ENCODE measurements at places on chromosomes 5 and 9.

DNA sequence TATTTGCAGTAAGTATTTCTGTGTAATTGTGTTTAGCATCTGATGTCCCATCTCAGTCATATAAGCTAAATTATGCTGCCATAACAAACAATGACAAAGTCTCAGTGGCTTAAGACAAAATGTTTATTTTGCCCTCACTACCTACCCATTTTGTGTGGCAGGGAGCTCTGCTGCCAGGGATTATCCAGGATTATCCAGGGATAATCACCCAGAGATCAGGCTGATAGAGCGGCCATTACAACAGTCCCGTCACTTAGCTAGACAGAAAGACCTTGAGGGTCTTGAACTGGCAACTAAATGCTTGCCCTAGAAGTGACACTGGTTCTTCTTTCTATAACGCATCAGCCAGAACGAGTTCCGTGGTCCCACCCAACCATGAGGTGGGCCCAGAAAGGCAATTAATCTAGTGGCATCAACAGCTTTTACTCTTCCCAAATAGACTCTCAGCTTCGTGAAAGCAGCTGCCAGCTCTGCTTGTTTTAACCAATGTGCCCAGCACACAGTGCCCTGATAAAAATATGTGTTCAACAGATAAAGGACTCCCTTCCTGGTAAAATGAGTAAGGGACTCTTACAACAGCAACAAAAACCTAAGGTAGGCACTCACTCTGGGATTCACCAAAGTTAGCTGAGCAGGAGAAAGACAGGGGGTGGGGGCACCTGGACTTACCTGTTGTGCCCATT, 22.8 kb downstream of the CCDC69 start:
- no peak for DNase-seq

DNA sequence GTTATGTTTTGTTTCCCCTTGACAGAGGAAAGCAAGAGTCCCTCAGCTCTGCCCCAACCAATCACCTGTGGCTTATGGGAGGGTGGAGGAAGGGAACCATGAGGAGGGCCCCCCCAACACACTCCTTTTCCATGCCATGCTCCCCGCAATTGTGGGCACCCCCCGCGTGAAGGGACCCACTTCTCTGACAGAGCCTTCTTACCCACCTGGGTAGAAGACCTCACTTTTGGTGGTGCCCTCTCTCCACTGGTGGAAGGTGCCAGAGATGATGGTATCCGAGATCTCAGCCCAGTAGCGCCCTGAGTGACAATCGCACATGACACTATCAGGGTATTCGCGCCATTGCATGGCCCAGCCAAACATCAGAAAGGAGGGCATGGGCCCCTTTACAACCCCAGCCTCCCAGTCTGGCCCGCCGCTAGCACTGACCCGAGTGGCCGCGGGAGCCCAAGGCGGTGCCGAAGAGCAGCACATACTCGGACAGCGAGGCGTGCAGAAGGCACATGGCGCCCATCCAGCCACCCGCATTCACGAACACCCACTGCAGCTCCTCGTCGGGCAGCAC, 714 bp downstream of the SIGMAR1 start:
- no peak for DNase-seq

- DNase-seq = no peak
Observed at GRCh38 chr5:173354645-173355044, 26.4 kb upstream of the STC2 start.

- no peak for DNase-seq
Observed at GRCh38 chr5:173707392-173707791, 90.9 kb upstream of the BOD1 start.

DNA sequence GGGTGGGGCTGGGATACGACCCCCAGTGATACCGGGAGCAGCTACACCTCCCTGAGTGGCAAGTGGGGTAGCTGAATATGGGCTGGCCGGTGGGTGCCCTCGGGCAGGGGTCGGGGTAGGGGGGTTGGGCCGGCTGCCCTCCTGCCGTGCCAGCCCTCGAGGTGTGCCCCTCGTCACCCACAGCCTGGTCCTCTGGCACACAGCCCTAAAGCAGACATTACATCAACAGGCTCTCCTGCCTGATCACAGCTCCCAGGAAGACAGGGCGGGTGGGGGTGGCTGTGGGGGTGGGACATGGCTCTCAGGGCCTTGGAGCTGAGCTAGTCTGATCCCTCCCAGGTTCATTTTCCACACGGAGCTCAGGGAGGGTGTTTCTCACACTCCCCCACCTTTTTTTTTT, 23.2 kb downstream of the FBXW5 start:
- no peak for DNase-seq

DNA sequence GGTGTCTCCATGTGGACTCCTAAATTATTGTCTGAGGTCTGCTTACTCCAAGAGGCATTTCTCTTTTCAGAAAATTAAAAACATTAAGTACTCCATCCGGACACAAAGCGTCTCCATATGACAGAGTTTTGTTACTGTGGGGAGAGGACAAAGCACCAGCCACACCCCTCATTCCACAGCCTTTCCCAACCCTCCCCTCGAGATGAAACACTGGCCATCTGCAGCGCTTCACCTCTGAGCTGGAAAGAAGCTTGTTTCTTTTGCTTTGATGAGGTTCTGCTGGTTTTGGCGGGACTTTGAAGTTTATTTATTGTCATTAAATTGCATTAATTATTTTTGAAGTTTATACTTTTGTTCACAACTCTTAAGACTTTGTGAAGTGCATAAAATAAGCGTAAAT, 27.6 kb upstream of the NKD2 start:
- no peak for DNase-seq

- no peak for DNase-seq
Observed at GRCh38 chr9:89543111-89543510, 45.2 kb upstream of the SEMA4D start.

- no peak for DNase-seq
Observed at GRCh38 chr9:135736272-135736978, 34.4 kb downstream of the KCNT1 start.

DNA sequence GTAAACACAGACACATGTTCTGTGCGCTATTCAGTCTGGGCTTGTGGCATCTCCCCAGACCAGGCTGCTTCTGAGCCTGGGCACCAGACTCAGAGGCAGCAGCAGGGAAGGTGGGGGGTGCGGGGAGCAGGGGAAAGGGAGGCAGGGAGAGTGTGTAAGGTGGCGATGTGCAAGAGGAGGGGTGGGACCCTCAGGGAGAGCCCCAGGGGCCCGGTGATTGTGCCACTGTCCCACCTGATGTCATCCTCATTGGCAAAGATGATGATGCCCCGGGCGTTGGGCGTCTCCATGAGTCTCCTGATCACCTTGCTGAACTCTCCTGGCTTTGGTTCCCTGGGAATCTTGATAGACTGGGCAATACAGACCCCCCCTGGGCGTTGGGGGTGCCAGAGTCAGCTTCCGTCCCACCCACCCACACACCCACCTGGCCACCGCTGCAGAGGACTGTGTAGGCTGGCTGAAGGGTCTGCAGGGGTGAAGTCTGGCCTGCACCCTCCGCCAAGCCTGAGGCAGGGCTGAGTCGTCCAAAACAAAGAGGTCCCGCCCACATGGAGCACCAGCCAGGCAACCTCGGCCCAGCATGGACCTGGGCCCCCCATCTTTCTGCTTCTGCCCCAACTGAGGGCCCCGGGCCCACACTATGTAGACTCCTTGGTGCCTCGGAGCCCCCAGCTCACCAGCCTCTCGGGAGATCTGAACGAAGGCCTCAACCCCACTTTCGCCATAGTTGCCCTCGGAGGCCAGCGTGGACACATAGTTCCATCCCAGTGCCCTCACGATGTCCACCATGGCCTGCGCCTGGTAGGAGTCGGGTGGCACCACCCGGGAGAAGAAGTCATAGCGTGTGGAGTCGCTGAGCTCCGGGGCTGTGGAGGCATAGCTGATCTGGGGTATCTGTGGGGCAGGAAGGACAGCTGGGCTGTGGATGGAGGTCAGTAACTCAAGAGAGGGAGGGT, 3.7 kb downstream of the GRM6 start:
- DNase-seq = no peak

GRCh38 chr9:83070261-83070660, 7.3 kb upstream of the RASEF start:
- no peak for DNase-seq

GRCh38 chr9:84111726-84112125, 131.1 kb downstream of the RMI1 start:
- no peak for DNase-seq

DNA sequence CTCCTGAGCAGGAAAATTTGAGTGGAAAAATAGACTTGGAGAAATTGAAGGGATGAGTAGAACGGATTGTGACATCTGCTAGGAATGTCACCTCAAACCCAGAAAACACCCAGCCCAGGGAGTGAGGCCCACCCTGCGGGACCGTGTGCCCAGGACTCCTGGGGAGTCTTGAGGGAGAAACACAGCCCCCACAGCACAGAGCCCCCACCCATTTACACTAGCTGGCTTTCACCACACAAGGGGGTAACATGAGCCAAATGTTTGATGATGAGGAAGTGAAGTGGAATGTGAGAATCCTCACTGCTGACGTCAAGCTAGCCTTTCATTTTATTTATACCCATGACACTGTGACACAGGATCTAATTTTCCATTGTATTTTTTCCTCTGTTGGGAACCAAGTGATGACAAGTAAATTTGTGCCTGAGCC, 42.8 kb upstream of the PDE8B start:
- no peak for DNase-seq

- no peak for DNase-seq
Observed at GRCh38 chr5:15682566-15682965, 182.6 kb downstream of the FBXL7 start.

DNA sequence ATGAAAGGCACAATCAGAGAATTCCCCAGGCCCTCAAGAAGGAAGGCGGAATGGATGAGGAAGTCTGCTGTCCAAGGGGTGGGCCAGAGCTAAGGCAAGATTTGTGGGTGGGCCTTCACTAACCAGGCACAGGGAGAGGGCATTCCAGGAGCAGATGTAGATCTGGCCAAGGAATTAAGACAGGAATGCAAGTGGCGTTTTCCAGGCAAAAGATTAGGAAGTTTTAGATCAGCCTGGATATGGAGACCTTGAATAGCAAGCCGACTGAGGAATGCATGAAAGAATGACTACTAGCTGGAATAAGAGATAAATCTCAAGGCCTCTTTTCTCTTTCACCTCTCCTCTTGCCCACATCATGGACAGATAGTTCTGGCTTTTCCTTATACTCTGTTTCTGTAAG, 68.5 kb downstream of the GHR start:
- DNase-seq = no peak

GRCh38 chr9:111029260-111029659, 9.0 kb downstream of the LPAR1 start:
- DNase-seq = no peak

DNA sequence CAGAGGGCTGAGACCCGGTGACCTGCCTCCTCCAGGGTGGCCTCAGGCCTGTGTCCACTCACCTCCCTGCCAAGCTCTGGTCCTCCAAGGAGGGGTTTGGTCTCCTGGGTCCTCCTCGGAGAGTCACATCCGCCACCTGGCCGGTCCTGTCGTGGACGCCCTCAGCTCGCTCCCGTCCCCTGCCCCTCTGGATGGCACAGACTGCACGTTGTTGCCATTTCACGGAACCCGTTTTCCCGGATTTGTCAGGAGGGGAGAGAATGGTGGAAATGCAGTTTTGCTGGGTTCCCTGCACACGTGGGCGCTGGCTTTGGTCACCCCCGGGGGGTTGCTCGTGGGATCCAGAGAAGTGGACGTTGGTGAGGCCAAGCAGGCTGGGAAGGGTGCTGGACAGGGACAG, 62.7 kb downstream of the RXRA start:
- DNase-seq = no peak

GRCh38 chr9:112239284-112239683, 64.2 kb upstream of the SUSD1 start:
- no peak for DNase-seq

DNA sequence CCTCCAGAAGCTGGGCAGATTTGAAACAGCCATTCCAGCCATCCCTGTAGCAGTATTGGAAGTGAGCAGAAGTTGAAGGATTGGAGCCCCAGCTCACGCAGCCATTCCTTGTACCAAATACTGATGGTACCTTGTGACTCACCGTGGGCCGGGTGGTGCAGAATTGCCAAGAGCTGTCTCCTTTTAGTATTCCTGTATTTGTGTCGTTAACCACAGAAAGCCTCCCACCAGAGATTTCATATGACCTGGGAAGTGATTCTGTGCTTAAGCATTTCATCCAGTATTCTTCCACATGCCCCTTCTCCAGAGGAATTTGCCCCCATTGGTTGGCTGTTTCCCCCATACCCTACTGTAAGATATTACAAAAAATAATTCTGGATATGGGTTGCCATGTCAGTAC, 17.7 kb upstream of the TLX3 start:
- DNase-seq = no peak

DNA sequence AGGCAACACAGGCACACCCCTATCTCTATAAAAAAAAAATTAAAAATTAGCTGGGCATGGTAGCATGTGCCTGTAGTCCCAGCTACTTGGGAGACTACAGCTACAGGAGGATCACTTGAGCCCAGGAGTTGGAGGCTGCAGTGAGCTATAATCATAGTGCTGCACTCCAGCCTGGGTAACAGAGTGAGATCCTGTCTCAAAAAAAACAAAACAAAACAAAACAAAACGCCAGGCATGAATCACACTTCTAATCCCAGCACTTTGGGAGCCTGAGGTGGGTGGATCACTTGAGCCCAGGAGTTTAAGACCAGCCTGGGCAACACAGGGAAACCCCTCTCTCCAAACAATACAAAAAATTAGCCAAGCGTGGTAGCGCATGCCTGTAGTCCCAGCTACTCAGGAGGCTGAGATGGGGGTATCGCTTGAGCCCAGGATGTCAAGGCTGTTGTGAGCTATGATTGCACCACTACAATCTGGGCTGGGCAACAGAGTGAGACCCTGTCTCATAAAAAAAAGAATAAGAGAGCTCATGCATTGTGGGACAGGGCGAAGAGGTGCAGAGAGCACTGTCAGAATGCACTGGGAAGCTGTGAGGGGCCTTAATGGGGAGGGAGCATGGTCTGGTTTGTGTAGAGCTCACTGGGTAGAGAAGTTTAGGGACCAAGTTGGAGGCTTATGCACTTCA, 8.4 kb upstream of the SAP30L start:
- DNase-seq = no peak

- no peak for DNase-seq
Observed at GRCh38 chr5:176857216-176857893, 41.8 kb downstream of the HK3 start.

DNA sequence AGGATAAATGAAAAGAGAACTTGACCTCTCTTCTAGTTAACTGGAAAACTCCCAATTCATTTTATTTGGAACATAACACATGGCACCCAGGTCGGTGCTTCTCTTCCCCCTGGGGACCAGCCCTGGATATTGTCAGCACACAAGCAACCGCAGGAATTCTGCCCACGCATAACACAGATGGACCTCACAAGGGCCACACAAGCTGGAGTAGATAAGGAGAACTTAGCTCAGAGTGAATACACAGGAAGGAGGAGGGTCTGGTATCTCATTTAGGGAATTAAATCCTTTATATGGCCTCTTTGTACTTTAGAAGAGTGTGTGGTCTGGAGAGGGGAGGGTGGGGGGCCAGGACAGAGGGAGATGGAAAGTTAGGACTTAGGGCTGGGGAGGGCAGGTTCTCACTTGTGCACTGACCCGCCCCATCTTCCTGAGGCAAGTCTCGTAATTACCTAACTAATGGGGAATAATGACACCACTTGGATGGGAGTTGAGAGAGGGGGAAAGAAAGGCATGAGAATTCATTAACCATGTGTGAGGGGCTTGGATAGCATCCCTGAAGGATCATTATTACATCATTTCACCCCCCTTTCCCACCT, 341.2 kb upstream of the WWC1 start:
- DNase-seq = no peak

All from SIG-M5 (cell line).